CD4-positive, alpha-beta memory T cell (primary cell): ENCODE measurements at places on chromosomes 6 and 20. TPM values are rescaled to one million over a fixed set of nuclear protein-coding genes. Genes with fewer than 3 reads are reported as not detected.

DNA sequence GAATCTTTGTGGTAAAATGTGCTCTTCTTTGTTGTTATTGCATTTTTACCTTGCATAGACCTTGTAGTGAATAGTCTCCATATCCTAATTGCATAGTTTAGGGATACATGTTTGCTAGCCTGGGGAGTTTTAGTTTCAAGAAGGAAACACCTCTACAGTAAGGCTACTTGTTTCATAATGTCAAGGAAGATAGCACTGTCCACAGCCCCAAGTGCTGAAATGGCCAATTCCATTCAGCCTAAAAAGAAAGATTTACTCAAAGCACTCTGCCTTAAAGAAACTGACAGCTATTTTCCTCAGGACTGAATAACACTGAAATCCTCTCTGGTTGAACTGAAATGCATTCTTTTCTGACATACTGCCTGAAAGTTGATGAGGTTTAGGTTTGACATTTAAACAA, 2.6 kb downstream of the HCRTR2 start:
- no peak for DNase-seq

DNA sequence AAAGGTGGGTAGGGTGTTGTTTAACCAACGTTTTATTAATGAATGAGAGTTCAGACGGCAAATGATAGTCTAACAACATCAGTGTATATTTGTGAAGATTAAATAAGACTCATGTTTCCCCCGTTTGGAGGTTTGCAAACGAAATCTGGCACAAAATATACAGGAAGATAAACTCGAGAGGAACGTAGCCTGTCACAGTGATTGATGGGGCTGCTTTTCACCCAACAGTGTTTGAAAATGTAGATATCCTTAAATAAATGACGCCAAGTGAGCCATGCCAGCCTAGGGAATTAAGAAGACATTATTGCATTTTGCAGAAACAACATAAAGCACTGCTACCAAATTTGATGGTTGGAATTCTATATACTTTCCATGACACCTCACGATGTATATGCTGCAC, 696.5 kb upstream of the FLRT3 start:
- no peak for DNase-seq

DNA sequence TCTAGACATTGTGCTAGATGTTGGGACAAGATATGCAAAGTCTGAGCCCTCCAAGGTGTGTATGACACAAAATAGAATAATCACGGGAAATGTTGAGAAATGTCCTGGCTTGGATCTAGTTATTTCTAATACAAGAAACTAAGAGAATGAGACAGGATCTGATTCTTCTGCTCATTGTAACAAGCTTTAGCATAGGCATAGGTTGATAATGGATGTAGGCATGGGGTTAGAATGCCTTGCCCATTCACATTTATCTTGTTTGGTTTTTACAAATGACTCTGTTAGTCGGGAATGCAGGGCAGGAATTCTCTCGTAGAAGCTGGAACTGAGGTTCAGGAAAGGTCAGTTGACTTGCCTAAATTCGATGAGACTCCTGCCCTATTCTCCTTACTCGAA, 1.5 kb upstream of the SLC26A8 start:
- no peak for DNase-seq

GRCh38 chr6:121816361-121816760, 380.9 kb downstream of the GJA1 start:
- DNase-seq, result no peak

- DNase-seq, result no peak
Measured at GRCh38 chr20:48102076-48102787, 317.0 kb upstream of the SULF2 start.

- DNase-seq, result no peak
Measured at GRCh38 chr6:169224185-169224695, 29.4 kb downstream of the THBS2 start.

- DNase-seq, result no peak
Measured at GRCh38 chr20:4022386-4023286, 7.3 kb upstream of the RNF24 start.

DNA sequence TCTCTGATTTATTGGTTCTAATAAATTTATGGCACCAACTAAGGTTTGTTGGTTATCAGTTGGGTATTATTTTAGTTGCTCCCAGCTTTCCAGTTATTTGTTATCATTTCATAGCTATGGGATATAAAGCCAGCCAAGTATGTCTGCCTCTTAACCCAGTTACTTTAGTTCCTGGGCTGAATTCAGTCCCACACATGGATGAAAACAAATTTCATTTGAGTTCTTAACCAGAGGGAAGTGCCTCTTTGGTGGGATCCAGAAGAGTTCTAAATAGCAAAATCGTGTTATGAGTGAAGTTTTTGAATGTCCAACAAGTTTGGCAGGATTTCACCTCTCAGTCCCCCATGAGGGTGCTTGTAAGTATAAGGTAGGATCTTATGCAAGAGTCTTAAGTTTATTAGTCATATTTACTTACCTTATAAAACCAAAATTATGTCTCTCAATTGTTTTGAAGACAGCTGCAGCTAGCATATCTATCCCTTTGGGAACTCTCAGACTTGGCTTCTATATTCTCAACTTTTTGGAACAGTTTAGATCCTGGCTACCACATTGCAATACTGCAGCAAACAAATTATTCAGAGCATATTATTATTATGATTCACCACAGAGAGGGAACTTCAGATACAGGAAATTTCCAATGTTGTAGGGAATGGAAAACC, 683.6 kb downstream of the BCKDHB start:
- no peak for DNase-seq

GRCh38 chr20:44803383-44803941, 6.9 kb downstream of the RIMS4 start:
- DNase-seq, result no peak

- no peak for DNase-seq
Measured at GRCh38 chr6:24355393-24355792, 2.5 kb downstream of the DCDC2 start.

DNA sequence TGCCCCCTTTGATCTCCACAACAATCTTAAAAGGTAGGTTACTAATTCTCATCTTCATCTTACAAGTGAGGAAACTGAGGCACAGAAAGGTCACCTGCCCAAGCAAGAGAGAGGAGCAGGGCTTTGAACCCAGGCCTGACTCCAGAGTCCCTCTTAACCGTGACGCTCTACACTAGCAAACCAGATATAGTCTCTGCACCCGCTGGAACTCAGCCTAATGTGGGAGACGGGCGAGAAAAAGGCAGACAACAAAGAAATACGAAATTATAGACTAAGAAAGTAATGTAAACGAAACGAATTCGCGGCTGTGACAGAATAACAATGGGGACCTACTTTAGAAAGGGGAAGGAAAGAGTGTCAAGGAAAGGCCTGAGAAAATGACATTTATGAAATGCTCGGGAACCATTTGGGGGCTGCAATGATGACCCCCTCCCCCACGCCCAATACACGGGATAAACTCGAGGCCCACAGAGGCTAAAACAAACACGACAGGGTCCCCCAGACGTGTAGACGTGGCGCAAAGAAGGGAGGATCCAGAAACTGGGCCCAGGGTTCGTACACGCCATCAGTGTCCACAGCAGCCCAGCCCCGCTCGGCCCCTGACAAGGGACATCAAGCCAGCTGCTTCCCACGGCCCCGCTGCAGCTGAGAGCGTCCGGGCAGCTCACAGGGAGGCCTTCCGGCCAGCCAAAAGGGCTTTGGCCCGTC, 637 bp downstream of the TRPC4AP start:
- no peak for DNase-seq

GRCh38 chr6:21900730-21901129, 307.2 kb downstream of the SOX4 start:
- no peak for DNase-seq

- DNase-seq, result no peak
Measured at GRCh38 chr6:15420959-15421438, 175.1 kb downstream of the JARID2 start.

DNA sequence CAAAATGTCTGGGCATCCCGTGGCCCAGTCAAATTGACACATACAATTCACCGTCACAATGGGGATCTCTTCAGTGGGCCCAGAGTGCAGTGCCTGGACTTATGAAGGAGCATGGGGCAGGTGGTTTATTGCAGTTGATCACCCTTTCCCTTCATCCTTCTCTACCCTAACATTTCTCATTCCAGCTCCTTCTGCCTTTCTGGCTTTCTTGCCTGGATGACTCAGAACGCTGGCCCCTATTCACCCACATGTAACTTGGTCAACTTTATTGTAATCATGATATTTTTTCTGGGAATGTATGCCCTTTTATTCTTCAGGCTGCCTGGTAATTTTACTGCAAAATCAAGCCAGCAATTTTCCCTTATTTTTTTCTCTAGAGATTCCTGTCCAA, 179.9 kb upstream of the DTNBP1 start:
- no peak for DNase-seq

- DNase-seq, result no peak
Measured at GRCh38 chr6:15166121-15166520, 79.7 kb upstream of the JARID2 start.

- no peak for DNase-seq
Measured at GRCh38 chr6:13045676-13046075, 282.7 kb downstream of the TBC1D7 start.

GRCh38 chr6:125154761-125155135, 1.2 kb downstream of the TPD52L1 start:
- DNase-seq, result no peak

GRCh38 chr6:133865680-133866079, 23.2 kb upstream of the TCF21 start:
- DNase-seq, result no peak

- DNase-seq, result no peak
Measured at GRCh38 chr20:35956616-35957015, 2.3 kb upstream of the SCAND1 start.

ANGPT4 gene
- not detected for total RNA-seq

LY86 gene
- 1.5 TPM for total RNA-seq

NOX3 gene
- total RNA-seq, result not detected

ADAM33 gene
- not detected for total RNA-seq

DAAM2 gene
- not detected for total RNA-seq

PROKR2 gene
- not detected for total RNA-seq

SPATS1 gene
- not detected for total RNA-seq
